ENCODE measurements at places on chromosomes 7 and 10.
A peak's percentile ranks its signal among the peaks of the same experiment; 100 is the strongest.

DNA sequence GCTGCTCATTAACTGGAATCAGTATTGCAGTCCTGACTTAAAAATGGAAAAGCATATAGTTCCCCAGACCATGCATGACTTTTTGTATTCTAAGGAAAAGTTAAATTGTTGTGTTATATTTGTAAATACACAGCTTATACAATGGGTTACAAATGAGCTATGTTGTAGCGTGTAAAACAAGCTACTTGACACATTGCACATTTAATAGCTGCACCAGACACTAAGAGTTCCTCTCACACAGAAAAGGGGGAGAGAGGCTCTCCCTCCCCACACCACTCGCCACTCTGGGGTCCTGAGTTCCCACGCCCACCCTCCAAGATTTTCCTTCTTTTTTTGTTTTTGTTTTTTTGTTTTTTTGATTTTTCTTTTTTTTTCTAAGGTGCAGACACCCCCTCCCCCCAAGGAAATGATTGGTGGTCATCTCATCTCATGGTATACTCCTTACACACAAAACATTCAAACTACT, 6.3 kb downstream of the KLF6 start:
- peak; percentile 25 for DNase-seq

DNA sequence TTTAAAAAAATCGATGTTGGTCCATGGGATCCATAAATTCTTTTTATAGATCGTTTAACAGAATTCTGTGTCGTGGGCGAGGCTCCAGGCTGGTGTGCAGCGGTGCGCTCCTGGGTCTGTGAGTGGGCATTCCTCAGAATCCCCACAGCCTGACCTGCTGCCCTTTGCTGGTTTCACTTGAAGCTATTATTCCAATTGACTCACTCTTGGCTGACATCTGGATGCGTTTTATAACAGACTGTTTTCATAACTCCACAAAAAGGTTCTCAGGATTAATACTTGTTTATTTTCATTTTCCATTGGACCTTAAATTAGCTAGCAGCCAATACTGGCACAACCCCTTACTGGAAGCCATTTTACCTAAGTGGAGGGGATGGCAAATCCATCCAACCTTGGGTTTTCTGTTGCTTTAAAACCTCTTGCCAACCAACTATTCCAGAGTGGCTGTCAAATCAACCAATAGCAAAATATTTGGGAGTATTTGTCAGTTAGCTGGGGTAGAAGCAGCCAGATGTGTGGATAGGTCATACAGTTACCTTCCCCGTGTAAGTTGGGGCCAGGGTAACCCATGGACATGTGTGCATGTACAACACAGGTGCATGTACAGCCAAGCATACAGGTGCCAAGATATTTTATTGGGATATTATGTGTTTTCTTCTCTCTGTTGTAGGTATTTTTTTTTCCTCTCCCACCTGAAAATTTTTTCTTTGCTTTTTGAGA, 160.7 kb upstream of the ZNF32 start:
- DNase-seq = no peak

DNA sequence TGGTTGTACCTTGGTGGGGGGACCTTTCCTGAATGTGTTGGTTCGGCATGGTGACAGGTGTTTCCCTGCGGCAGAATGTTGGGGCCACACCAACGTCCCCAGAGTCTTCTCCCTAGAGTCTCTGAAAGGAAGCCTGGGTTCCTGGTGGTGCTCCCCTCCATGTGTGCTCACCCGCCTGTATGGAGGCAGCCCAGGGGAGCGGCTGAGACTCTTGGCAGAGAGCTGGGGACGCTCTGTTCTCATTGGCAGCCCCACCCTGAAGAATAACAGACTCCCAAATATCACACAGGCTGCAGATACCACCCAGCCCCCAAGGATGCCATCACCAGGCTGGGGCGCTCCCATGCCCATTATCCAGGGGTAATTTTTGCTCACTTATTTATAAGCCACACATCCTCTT, 34.8 kb downstream of the CHST12 start:
- no peak for DNase-seq

DNA sequence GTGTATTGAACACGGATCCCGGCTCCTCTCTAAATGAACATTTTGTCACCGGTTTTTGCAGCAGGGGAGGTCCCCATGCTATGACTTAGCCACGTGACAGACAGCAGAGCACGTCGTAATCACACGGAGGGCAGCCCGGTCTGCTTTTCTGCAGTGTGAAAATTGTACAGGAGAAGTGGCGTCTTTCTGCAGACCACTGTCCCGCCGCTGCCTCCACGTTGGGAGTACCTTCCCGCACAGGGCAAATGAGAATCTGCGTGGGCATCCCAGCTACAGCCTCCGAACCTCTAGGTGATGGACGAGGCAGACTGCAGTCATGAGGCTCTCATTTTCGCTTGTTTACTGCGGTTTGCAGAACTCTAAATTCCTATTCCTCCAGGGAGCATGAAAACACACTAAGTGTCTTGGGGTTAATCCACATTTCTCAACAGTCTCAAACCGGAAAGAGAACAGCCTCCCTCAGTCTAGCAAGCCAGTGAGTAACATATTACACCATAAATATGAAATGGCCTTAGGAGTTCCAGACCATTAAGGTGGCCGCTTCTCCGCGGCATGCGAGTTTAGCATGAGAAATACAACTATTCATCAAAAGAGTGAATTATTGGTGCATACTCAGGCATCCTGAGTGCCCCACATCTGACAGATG, 89.8 kb downstream of the TCERG1L start:
- no peak for DNase-seq

DNA sequence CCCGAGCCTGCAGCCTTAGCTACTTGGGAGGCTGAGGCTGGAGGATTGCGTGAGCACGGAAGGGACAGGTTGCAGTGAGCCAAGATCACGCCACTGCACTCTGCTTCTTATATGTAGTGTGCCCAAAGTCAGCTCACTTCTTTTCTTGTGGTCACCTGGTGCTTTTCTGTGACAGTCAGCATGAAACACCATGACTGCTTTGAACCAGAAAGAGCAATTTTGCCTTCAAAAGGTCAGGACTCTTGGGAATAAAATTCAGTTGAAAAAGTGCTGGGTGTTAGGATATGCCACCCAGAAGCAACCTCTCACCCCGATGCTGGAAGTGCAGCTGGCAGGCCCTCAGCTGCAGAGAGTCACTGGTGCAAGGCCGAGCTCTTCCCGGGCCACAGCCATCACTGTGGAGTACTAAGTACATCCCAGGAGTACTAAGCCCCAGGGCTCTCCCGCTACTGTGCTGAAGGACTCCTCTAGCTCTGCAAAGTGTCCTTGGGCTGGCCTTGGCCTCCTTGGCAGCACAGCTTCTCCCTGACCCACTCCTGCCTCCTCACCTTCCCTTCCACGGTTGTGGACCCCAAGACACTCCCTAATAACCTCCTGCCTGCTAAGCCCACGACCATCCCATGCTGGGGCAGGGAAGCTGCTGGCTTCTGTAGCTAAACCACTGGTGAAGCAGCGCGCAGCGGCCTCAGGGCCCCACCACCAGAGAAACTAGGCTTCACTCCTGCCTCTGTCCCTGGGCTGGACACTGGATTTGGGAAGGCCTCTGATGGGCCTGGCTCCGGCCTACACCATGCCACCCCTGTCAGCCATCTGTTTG, 17.6 kb upstream of the GDI2 start:
- no peak for DNase-seq

DNA sequence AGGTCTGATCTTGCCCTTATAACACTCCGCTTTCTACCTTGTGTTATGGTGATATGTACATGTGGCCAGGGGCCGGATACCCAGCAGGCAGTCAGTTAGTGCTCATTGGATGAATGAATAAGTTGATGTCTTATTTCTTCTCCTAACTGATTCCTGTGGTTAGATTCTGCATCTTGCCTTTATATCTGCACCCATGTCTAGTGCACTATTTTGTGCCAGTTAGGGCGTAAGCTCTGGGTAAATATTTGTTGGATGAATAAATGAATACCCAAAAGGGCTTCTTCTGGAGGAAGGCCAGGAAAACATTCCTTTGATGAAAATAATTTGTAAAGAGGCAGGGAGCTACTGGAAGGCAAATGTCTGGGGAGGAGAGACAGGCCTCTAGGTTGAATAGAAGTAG, 148.2 kb downstream of the CHN2 start:
- DNase-seq = no peak

DNA sequence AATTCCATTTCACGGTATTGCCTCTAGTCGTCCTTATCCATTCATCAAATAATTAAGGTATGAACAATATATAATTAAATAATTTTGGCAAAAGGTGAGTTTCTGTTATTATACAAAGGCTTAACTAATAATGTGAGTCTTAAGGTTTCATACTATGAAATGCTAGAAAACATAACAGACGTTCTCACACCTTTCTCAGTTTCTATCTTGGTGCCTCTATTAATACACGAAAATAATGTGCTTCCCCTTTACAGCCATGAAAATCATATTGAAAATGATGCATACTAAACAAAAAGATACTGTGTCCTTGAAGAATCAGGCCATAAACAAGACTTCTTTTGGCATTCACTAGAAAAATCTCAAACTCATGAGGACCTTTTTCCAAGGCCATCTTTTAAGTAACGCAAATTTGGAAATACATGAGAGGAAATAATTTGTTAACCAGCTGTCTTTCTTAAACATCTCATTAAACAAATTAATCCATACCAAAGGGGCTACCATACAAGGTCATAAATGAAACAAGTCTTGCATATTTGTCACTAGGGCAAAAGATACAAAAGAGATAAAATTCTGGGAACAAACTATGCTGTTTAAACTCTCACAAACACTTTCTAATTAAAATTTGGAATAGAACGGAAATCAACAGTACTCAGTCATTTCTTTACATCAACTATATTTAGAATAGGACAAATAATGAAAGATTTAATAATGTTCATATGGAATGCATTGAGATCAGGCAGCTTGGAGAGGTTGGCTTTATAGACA, 53.9 kb upstream of the CAV2 start:
- DNase-seq = no peak

DNA sequence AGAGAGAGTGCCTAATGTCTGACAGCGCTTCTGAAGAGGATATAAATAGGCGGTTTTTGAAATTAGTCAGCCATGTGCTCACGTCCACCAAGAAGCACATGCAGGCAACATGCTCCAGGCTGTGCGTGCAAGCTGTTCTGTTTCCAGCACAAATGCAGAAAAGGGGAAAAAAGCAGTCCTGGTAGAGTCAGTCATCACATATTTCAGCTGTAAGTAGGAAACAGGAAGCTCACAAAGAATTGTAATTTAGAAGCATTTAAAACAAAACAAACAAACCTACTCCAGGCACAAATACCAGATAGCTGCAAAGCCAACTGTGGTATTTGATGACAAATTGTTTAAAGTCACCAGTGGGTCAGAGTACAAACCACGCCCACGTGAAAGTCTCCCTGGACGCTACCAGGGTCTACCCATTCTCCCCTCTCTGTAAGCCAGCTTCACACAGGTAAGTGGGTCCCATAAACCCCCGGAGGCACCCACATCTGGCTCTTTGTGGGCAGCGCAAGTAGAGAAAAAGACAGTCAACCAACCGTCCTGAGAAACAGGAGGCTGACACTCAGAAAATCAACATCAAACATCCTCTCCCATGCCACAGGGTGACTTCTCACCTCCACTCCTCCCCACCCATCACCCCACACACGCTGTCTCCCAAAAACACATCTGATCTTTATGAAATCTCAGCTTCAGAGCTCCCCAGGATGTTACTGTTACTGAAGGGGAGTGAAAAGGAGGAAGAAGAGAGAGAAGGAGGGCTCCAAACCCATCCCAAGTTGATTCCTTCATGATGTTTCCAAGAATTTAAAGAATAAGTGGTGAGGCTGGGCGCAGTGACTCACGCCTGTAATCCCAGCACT, 186.4 kb downstream of the FAM107B start:
- peak; percentile 8 for DNase-seq

DNA sequence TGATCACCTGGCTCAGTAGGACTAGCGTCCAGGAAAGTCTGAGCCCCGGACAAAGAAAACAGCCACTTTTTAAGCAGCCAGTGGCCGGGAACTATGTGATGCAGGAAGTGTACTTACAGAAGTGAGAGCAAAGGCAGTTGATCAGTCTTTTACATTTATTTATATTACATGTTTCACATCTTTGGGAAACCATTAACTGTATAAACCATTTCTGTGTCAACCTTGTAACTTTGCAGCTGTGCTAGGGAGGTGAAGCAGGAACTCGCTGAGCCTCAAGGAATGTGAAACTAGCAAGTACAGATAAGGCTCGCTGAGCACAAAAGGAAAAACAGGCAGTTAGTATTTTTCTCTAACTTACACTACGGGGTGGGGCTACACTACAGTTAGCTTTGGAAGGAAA, 39.9 kb upstream of the HECW1 start:
- DNase-seq = no peak
